ENCODE measurements at places on chromosomes 7 and 10.

GRCh38 chr10:132538790-132539421, 1.3 kb downstream of the INPP5A start:
- DNase-seq: no peak

DNA sequence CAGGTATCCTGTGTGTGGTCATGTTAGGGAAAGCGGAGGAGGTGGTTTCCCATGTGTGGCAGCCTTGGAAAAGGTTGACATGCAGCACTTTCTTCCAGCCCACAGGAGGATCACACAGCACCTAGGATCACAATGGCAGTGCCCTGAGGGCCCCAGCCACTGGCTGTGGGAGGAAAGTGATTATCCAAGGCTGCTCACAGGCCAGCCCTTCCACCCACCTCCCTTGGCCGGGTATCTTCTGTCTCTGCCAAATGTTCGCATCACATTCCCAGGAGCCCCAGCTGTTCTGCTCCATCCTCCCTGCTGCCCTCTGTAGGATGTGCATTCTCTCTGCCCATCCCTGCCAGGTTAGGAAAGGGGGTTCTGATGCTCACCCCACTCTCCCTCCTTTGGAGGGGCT, 2.5 kb upstream of the MLXIPL start:
- no peak for DNase-seq

DNA sequence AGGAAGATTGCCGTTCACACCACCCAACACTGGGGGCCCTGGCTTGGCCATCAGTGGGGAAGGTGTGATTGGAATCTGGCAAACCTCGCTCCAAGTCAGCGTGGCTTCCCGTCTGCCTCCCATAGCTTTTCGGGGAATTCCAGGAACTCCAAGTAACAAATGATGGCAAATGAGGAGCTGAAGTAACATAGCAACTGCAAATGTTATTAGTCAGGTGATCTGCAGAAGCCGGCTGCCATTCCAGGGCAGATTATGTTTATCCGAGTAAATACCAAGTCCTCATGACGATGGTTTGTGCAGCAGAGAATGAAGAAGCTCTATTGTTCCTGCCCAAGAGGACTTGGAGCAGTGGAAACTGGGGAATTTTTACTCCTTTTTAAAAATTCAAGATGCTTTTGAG, 270.5 kb upstream of the PODXL start:
- no peak for DNase-seq

GRCh38 chr10:62335326-62335725, 38.8 kb upstream of the ZNF365 start:
- no peak for DNase-seq
